Neural progenitor cell (in vitro differentiated cells): ENCODE measurements at places on chromosomes 2 and 18. TPM values are rescaled to one million over a fixed set of nuclear protein-coding genes. Genes with fewer than 3 reads are reported as not detected.

Gene ARHGAP28
- total RNA-seq = 19.1 and 25.7 TPM in 2 replicates

Gene SFXN5
- 3.4 and 7.3 TPM in 2 replicates for total RNA-seq

Gene RESP18
- not detected in 2 replicates for total RNA-seq

Gene CNGA3
- total RNA-seq = not detected in 2 replicates

DNA sequence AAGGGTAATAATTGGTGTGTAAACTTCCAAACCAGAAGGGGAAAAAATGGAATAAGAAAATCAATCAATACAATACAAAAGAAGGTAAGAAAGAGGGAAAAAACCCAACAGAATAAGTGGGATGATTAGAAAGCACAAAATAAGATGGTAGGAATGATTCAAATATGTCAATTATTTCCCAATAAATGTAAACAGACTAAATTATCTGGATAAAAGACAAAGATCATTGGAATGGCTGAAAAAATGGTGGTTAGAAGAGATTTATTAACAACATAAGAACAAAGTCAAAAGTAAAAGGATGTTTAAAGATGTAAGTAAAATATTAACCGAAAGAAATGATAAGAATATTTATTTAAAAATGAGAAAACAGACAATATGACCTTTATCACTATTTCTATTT, 103.5 kb upstream of the YWHAQ start:
- no peak overlapping the region for H3K4me3 ChIP-seq
- H3K27ac ChIP-seq = no peak overlapping the region
- H3K36me3 ChIP-seq = no peaks in the 10 kb centered on the region
- H3K27me3 ChIP-seq = no peaks in the 10 kb centered on the region
- H3K4me1 ChIP-seq = no peaks in the 10 kb centered on the region

- H3K36me3 ChIP-seq = peaks cover 10% of the 10 kb centered on the region
- H3K4me1 ChIP-seq = no peaks in the 10 kb centered on the region
- H3K4me3 ChIP-seq = no peak overlapping the region
- no peaks in the 10 kb centered on the region for H3K27me3 ChIP-seq
- no peak for DNase-seq
Measured at GRCh38 chr2:241722896-241723454, 11.5 kb upstream of the D2HGDH start.

DNA sequence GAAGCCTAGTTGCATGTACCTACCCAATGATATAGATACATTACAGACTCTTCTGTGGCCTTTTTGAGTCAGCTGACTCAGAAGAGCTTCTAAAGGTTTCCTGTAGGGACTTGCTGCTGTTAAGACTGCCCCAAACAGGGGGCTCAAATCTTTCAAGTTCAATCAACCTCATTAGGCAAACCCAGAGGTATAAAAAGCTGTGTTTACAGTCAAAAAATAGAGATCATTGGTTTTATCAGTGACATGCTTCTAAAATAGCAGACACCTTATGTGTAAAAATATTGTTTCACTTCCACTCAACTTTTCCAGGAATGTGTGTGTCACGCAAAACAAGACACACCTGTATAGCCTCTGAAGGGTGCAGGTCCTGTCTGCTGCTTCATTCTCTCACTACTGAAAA, 624.3 kb upstream of the FANCL start:
- H3K27ac ChIP-seq = no peak overlapping the region
- H3K4me3 ChIP-seq = no peak overlapping the region
- no peaks in the 10 kb centered on the region for H3K36me3 ChIP-seq
- H3K27me3 ChIP-seq = no peaks in the 10 kb centered on the region
- peaks cover 12% of the 10 kb centered on the region for H3K4me1 ChIP-seq

GRCh38 chr18:5456577-5457461, 87.0 kb downstream of the EPB41L3 start:
- H3K27ac ChIP-seq = no peak overlapping the region
- DNase-seq = peak; percentile 81
- no peak overlapping the region for H3K4me3 ChIP-seq
- peaks cover 7% of the 10 kb centered on the region for H3K4me1 ChIP-seq

DNA sequence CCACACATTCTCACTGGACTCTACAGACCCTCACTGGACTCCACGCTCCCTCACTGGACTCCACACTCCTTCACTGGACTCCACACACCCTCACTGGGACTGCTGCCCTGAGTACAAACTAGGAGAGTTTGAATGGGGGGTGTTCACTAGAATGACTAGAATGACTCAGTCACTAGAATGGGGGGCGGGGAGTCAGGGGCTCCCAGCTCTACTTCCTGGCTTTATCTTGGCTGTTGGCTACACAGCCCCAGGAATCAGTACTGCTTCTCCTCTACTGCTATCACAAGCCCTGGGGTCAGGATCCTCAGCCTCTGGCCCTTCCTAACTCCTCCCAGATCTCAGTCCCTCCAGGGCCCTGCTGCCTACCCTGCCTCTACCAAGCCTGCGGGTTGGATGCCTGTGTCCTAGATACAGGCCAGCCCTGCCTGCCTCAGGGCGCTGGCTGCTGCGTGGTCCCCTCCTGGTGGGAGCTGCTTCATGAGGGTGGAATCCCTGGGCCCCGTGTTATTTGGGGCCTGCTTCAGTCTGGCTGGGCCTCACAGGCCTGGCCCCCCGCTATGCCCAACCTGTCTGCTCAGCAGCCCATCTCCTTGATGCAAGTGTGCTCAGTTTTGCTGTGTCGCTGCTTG, 7.8 kb downstream of the PTMA start:
- no peaks in the 10 kb centered on the region for H3K36me3 ChIP-seq
- H3K4me3 ChIP-seq = no peak overlapping the region
- H3K4me1 ChIP-seq = peaks cover 25% of the 10 kb centered on the region
- no peaks in the 10 kb centered on the region for H3K27me3 ChIP-seq
- H3K27ac ChIP-seq = no peak overlapping the region

- H3K27ac ChIP-seq = no peak overlapping the region
- DNase-seq = no peak
- no peaks in the 10 kb centered on the region for H3K4me1 ChIP-seq
Measured at GRCh38 chr2:607172-607571, 70.0 kb downstream of the TMEM18 start.

DNA sequence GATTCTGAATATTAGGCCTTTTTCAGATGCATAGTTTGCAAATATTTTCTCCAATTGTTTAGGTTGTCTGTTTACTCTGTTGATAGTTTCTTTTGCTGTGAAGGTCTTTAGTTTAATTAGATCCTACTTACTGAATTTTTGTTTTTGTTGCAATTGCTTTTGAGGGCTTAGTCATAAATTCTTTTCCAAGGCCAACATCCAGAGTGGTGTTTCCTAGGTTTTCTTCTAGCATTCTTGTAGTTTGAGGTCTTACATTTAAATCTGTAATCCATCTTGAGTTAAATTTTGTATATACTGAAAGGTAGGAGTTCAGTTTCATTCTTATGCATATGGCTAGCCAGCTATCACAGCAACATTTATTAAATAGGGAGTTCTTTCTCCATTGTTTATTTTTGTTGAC, 404.8 kb downstream of the LNPK start:
- no peak overlapping the region for H3K27ac ChIP-seq
- H3K4me1 ChIP-seq = peaks cover 15% of the 10 kb centered on the region
- no peak overlapping the region for H3K4me3 ChIP-seq
- no peaks in the 10 kb centered on the region for H3K27me3 ChIP-seq
- DNase-seq = no peak

DNA sequence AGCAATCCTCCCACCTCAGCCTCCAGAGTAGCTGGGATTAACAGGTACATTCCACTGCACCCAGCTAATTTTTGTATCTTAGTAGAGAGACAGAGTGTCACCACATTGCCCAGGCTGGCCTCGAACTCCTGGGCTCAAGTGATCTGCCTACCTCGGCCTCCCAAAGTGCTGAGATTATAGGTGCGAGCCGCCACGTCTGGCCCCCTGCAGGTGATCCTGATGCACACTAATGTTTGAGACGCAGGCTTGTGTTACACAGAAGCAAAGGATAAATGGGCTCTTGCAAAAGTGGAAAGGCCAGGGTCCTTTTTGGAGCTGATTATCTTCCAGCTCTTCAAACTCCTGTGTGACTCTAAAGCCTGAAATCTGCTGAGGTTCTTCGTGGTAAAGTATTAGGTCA, 84.2 kb downstream of the TGFA start:
- no peak overlapping the region for H3K27ac ChIP-seq
- no peaks in the 10 kb centered on the region for H3K36me3 ChIP-seq
- no peak for DNase-seq
- H3K27me3 ChIP-seq = no peaks in the 10 kb centered on the region
- H3K4me3 ChIP-seq = no peak overlapping the region
- peaks cover 17% of the 10 kb centered on the region for H3K4me1 ChIP-seq

DNA sequence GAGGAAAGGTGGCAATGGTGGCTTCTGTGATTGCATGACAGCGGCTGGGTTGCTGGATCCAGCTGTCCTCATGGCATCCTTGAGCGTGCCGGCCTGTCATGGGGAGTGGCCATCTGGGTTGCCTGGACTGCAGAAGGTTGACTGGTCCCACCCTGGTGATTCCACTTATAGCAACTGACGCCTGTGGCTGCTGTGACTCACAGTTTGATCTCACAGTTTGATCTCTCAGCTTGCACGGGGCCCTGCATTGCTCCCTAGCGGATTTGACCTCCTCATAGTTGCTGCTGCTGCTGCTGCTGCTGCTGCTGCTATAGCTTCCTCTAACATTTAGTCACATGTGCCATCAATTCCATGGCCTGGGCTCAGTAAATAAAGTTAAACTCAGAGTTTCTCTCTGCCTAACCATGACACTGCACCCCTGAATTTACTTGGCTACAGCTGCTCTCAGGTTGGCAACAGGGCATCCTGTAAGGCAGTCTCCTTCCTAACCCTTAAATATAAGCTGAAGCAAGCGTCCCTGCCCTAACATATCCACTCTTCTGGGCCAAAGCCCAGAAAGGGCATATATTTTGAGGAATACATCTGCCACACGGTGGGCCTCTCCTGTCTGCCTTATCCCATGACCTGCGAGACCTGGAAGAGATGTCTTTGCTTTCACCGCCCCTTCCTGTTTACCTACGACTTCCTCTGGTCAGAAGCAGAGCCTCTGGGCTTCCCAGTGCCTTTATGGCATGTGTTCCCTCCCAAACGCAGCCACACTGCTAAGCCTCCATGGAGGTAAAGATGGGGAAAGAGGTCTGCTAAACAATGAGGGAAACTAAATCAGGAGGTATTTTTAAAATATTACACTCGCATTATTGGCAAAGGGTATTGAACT, 37.8 kb upstream of the CCDC150 start:
- no peaks in the 10 kb centered on the region for H3K4me1 ChIP-seq
- H3K4me3 ChIP-seq = no peak overlapping the region
- no peak overlapping the region for H3K27ac ChIP-seq
- no peaks in the 10 kb centered on the region for H3K36me3 ChIP-seq

GRCh38 chr2:209470-209869, 54.4 kb downstream of the SH3YL1 start:
- no peak overlapping the region for H3K4me3 ChIP-seq
- H3K27ac ChIP-seq = no peak overlapping the region
- H3K27me3 ChIP-seq = no peaks in the 10 kb centered on the region
- H3K4me1 ChIP-seq = no peaks in the 10 kb centered on the region
- no peaks in the 10 kb centered on the region for H3K36me3 ChIP-seq

DNA sequence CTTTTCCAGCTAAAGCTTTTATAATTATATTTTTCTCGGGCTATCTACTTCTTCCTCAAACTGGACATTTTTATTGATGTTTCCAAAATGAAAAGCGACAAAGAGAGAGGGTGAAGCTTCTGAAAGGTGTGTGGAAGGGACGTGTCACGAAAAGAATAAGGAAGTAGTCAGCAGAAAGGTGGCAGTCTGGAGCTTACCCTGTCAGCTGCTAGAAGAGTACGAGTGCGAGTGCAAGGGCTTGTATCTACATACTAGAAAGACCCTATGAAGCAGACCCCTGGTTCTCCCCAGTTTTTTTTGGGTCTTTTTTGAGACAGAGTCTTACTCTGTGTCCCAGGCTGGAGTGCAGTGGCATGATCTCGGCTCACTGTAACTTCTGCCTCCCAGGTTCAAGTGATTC, 14.6 kb downstream of the FHL2 start:
- H3K4me1 ChIP-seq = no peaks in the 10 kb centered on the region
- DNase-seq = no peak
- H3K27me3 ChIP-seq = no peaks in the 10 kb centered on the region
- H3K36me3 ChIP-seq = no peaks in the 10 kb centered on the region

DNA sequence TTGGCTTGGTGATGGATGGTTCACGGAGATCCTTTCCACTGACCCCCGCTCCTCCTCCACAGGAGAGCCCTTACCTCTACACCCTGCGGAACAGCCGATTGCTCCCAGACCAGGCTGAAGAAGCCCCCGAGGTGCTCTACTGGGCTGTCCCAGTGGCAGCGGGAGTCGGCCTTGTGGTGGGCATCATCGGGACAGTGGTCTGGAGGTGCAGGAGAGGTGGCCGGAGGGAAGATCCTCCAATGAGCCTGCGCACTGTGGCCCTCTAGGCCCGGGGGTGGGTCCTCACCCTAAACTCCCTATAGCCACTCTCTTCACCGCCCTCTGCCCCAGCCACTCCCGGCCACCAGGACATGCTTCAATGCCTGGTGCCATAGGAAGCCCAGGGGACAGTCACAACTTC, 108.8 kb upstream of the PPP1CB start:
- no peaks in the 10 kb centered on the region for H3K27me3 ChIP-seq
- no peak for DNase-seq
- peaks cover 22% of the 10 kb centered on the region for H3K4me1 ChIP-seq
- no peaks in the 10 kb centered on the region for H3K36me3 ChIP-seq

DNA sequence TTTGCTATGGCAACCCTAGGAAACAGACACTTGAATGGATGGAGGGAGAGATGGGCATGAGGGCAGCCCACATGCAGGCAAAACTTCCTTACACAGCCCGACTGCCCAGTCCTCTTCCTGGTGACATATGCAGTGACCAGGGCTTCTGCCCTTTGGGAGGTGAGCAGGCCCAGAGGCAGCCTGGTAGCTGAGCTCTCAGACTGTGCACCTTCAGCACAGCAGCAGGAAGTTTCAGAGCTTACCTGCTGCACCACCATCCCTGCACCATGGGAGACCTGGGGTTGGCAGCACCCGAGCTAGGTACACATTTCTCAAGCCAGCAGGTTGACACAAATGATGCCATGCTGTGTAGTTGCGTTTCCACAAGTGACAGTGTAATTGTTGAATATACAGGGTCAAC, 97.6 kb upstream of the LMAN1 start:
- no peak overlapping the region for H3K27ac ChIP-seq
- no peaks in the 10 kb centered on the region for H3K27me3 ChIP-seq
- no peaks in the 10 kb centered on the region for H3K36me3 ChIP-seq

GRCh38 chr2:179247318-179248023, 17.2 kb downstream of the SESTD1 start:
- H3K36me3 ChIP-seq = no peaks in the 10 kb centered on the region
- H3K27me3 ChIP-seq = no peaks in the 10 kb centered on the region
- H3K4me3 ChIP-seq = no peak overlapping the region
- no peak for DNase-seq
